Ovary (tissue), 10 donors: ENCODE measurements at places on chromosomes 6 and 20. TPM values are rescaled to one million over a fixed set of nuclear protein-coding genes. Genes with fewer than 3 reads are reported as not detected.

Gene NKAPL
- total RNA-seq = 0.34 TPM

GRCh38 chr20:51029556-51029955 lies 6.6 kb upstream of the KCNG1 start:
- DNase-seq = no peak
- no peaks in the 10 kb centered on the region for H3K4me1 ChIP-seq
- H3K27me3 ChIP-seq = no peaks in the 10 kb centered on the region

DNA sequence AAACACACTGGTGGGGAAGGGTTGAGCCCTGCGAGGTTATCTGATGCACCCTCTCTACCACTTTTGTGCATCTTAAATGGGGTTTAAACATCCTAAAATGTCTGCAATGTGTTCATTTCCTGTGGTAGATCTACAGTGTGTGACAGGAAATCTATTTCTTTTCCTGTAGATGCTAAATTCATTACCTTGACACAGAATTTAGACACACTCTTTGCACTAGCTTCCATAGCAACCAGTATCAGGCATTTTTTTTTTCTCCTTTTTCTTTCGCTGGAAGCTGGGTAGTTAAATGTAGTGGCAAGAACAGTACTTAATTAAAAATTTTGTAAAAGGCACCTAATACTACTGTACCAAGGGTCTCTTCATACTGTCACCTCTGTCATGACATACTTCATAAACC lies 141.1 kb downstream of the RFPL4B start:
- no peaks in the 10 kb centered on the region for H3K4me1 ChIP-seq
- H3K4me3 ChIP-seq = no peak overlapping the region
- no peak overlapping the region for H3K27ac ChIP-seq

DNA sequence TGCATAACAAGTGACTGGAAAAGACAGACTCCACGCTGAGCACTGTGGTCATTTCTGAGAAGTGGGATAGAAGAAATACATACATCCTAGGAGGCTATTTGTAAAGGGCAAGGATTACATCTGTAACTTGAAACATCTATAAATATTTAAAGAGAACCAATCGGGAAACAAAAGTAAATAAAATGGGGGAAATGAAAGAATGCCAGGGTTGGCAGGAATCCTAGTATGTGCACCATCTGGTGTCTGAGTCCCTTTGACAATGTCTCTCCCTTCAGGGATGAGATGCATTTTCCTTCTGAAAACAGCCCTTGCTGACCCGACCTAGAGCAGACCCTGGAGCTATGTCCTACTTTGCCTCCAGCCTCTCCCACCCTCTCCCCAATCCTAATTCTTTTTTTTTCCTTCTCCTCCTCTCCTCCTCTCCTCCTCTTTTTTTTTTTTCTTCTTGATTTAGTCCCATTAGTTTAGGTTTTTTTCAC lies 53.2 kb downstream of the VSTM2L start:
- H3K27me3 ChIP-seq = no peaks in the 10 kb centered on the region
- H3K36me3 ChIP-seq = no peaks in the 10 kb centered on the region
- H3K4me3 ChIP-seq = no peak overlapping the region
- H3K27ac ChIP-seq = no peak overlapping the region

Gene BANF2
- total RNA-seq = not detected

DNA sequence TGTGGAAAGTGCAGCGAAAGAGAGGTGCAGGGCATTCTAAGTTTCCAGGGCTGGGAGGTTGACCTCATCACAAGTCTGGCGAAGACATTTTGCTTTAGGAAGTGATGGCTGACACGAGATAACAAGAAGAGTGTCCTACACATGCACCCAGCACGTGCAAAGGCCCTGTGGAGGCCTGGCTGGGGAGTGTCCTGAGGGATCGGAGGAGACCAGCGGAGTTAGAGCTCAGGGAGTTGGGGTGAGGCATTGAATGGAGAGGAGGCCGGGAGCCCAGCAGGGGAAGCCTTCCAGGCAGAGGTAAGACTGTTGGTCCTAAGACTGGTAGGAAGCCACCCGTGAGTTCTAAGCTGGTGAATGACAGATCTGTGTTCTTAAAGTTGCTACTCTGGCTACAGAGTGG lies 58.4 kb downstream of the PPP1R14C start:
- H3K4me3 ChIP-seq = no peak overlapping the region
- no peaks in the 10 kb centered on the region for H3K36me3 ChIP-seq
- no peak for DNase-seq
- no peaks in the 10 kb centered on the region for H3K27me3 ChIP-seq

- H3K27ac ChIP-seq = no peak overlapping the region
- DNase-seq = no peak
- H3K36me3 ChIP-seq = no peaks in the 10 kb centered on the region
- no peak overlapping the region for H3K4me3 ChIP-seq
- H3K4me1 ChIP-seq = no peaks in the 10 kb centered on the region
These were observed 232.2 kb downstream of the LY86 start for GRCh38 chr6:6820641-6821238.

- H3K4me3 ChIP-seq = no peak overlapping the region
- H3K27me3 ChIP-seq = no peaks in the 10 kb centered on the region
- no peak overlapping the region for H3K27ac ChIP-seq
These were observed 214.2 kb upstream of the PCSK2 start for GRCh38 chr20:17012546-17013226.

DNA sequence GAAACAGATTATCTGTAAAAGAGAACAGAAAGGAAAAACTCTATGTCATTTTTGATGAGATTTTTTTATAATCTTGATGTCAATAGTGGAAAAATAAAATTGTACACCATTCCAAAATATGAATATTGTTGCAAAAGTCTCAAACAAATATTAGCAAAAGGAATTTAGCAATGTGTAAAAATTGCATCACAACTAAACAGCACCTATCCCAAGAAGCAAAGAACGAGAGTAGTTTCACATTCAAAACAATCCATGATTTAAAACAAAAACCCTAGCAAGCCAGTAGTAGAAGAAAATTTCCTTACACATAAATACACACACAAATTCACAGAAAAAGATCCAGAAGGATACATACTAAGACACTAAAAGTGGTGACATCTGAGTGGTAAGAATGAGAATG lies 38.4 kb downstream of the LCA5 start:
- DNase-seq = no peak
- no peak overlapping the region for H3K4me3 ChIP-seq
- H3K27me3 ChIP-seq = no peaks in the 10 kb centered on the region
- no peak overlapping the region for H3K27ac ChIP-seq

GRCh38 chr6:145749632-145750031 lies 14.3 kb upstream of the EPM2A start:
- no peak for DNase-seq
- H3K27ac ChIP-seq = no peak overlapping the region
- H3K4me3 ChIP-seq = no peak overlapping the region
- peaks cover 1% of the 10 kb centered on the region for H3K4me1 ChIP-seq
- H3K27me3 ChIP-seq = no peaks in the 10 kb centered on the region

Gene RNF5
- total RNA-seq = 60.9 TPM

Gene RBPJL
- total RNA-seq = not detected

DNA sequence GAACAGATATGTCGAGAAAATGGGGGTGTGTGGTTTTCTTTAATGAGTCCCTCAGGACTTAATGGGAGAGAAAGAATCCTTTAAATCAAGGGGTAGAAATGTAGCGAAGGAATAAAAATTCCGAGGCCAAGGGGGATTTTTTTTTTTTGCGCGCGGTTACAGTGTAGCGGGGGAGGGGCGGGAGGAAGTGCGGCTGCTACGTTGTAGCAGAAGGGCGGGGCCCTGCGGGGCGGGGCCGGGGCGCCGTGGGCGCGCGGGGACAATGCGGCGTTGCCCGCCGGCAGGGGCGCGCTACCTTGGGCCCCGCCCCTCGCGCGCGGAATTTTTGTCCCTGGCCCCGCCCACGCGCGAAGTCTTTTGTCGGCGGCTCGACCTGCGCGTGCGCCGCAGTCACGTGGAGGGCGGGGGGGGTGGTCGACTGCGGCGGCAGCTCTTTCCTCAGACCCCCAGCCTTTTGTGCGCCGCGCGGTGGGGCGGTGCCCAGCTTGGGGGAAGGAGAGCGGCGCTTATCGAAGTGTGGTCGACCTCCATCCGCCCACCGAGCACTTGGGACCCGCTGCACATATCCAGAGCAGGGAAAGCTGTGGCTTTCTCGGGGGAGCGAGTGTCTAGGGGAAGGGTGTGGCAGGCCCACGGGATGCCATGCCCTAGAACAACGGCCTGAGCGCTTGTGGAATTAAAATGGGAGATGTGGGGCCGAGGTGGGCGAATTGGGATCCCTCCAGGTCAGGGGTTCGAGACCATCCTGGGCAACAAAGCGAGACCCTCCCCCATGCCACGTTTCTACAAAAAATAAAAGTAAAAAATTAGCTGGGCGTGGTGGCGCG lies 1.3 kb downstream of the TUBB start:
- H3K4me1 ChIP-seq = peaks cover 2% of the 10 kb centered on the region
- no peaks in the 10 kb centered on the region for H3K27me3 ChIP-seq
- H3K4me3 ChIP-seq = peak overlapping the region; percentile 89
- peak; percentile 91 for DNase-seq
- H3K36me3 ChIP-seq = no peaks in the 10 kb centered on the region

DNA sequence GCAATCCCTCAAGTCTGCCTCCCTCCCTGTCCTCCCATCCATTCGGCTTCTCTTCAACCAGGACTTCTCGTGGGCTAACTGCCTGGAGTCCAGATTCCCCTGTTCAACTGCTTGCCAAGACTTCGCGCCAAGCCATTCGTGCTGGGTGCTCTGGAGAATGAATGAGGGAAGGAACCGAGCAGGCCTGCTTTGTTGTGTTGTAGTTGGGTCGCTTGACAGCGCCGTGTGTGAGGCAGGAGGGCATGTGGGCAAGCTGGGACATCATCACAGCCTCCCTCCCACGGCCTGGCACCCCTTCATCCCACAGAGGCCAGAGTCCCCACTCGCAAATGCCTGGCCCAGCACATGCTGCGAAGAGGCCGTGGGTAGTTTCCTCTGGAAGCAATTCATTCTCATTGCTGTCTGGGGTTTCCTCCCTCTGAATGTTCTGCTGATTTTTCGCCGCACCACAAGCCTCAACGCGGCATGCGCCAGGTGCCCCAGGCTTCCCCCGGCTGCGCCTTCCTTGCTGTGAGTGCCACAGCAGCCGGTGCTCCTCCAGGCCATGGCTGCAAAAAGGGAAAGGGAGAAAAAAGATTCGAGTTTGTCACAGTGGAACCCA lies 336.0 kb downstream of the QKI start:
- DNase-seq = no peak
- H3K36me3 ChIP-seq = no peaks in the 10 kb centered on the region
- H3K4me3 ChIP-seq = no peak overlapping the region
- no peaks in the 10 kb centered on the region for H3K27me3 ChIP-seq

DNA sequence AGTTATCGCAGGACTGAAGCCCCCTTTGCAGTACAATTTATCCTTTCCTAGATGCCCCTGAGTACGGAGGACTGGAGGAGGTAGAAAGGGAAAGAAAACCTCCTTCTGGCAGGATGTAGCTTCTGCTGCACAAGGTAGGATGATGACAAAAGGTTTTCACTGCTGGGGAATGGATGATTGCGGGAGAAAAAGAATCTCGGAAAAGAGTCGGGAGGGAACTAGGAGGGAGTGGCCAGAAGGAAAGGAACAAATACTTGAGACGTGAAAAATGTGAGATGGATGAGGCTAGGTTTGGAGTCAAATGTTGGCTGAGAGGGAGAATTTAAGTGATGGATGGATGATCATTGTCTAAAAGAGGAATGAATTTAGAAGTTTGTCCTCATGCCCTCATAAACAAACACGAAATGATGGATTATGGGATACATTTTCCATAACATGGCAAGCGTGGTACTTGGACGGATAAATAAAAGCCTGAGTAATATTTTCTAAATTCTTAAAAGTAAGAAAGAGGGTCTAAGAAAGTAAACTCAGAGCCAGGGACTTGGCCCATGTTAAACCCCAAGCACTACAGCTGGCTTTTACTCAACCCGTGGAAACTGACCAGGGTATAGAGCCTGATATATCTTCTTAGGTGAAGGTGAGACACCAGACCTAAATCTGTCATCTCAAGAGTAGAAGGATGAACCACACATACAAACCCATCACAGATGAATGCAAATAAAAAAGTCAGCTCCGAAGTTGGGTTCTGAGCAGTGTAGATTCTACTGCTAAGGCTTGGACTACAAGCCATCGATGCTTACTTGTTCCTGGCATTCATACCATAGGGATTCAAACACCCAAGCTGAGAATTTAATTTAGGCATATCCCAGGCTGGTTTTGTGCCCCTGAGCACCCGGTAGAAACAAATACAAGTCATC lies 72.4 kb downstream of the HFE start:
- no peaks in the 10 kb centered on the region for H3K27me3 ChIP-seq
- H3K4me1 ChIP-seq = no peaks in the 10 kb centered on the region
- no peaks in the 10 kb centered on the region for H3K36me3 ChIP-seq
- DNase-seq = no peak

DNA sequence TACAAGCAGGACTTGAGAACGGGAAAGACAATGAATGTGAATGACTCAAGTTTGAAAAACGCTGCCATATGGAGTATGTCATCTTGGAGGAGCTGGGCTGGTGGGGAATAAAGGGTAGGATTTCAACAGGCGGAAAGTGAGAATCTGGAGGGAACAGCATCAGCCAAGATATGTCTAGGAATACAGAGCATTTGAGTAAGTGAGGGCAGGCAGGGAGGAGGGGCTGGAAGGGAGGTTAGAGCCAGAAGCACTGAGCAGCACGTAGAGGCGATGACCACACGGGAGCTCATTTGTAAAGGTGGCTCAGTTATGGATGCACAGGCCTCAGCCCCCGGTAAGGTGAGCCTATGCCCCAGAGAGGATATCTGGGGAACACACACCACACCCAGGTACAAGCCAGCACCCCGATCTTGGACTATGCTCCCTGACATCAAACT lies 115.1 kb downstream of the ZMYND8 start:
- peak; percentile 43 for DNase-seq
- no peak overlapping the region for H3K4me3 ChIP-seq
- H3K4me1 ChIP-seq = peaks cover 4% of the 10 kb centered on the region
- no peaks in the 10 kb centered on the region for H3K36me3 ChIP-seq

DNA sequence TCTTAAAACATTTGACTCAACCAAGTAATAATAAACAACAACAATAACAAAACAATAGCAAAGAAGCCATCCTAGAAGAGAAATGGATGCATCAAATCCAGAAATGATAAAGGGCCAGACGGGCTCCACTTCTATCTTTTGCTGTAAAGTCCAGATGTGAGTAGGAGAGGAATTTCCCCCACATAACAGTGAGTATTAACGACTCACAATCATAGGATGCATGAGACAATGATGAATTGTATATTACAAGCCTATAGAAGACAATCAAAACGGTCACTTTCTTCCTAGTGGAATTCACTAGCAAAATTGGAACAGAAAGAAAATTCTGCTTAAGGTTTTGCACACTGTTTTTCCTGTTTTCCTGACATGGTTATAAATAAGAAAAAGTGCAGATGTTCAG lies 97.0 kb upstream of the PREP start:
- no peak overlapping the region for H3K4me3 ChIP-seq
- H3K27ac ChIP-seq = no peak overlapping the region
- no peaks in the 10 kb centered on the region for H3K27me3 ChIP-seq
- DNase-seq = no peak
- H3K4me1 ChIP-seq = no peaks in the 10 kb centered on the region
- H3K36me3 ChIP-seq = no peaks in the 10 kb centered on the region

GRCh38 chr6:81694207-81694606 lies 58.3 kb downstream of the TENT5A start:
- no peaks in the 10 kb centered on the region for H3K36me3 ChIP-seq
- no peak overlapping the region for H3K27ac ChIP-seq
- DNase-seq = no peak
- H3K4me1 ChIP-seq = no peaks in the 10 kb centered on the region
- H3K27me3 ChIP-seq = no peaks in the 10 kb centered on the region
- H3K4me3 ChIP-seq = no peak overlapping the region

GRCh38 chr20:15185322-15185721 lies 847.9 kb upstream of the FLRT3 start:
- H3K4me3 ChIP-seq = no peak overlapping the region
- no peaks in the 10 kb centered on the region for H3K36me3 ChIP-seq
- H3K27me3 ChIP-seq = no peaks in the 10 kb centered on the region
- DNase-seq = no peak
- no peaks in the 10 kb centered on the region for H3K4me1 ChIP-seq

Gene HSPA1L
- 5.6 TPM for total RNA-seq
